ENCODE measurements at places on chromosomes 16 and 17.
A peak's percentile ranks its signal among the peaks of the same experiment; 100 is the strongest.

DNA sequence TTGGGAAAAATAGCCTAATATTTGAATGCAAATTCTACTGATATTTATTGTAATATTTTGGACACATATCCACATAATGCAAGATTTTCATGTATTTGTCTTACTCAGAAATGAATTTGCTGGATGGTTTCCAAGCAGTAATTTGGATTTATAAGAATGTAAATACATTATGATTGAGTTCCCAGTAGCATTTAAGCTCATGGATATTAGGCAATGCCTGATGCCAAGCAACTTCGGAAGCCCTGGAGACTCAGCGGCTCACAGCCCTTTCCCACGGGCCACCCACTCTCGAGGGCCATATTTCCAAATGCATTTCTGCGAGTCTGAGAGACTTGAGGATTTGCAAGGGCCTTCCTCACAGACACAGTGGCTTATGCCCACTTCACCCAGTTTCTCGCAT, 62.1 kb upstream of the MYOCD start:
- DNase-seq, result no peak

- no peak for DNase-seq
These were observed 29.2 kb downstream of the TBX4 start for GRCh38 chr17:61481421-61481820.

DNA sequence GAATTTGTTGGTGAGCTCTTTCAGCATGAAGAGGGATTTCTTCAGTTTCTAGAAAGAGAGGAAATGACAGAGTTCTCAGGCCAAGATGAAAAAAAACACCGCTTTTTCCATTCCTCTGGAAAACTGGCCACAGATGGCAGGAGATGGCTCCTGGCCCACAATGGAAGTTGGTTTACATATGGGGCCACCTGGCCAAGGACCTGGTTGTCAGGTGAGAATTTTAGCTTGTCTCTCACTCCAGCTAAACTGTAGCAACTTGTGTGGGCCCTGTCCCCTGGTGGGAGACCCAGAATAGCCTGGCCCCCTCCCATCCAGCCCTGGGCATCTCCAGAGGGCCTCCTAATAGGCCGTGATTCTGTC, 33.6 kb downstream of the LGALS9 start:
- DNase-seq, result no peak

GRCh38 chr16:4700380-4700996, 7.1 kb downstream of the NUDT16L1 start:
- no peak for DNase-seq

GRCh38 chr17:17781591-17782496, 54.9 kb downstream of the SREBF1 start:
- peak; percentile 1 for DNase-seq

GRCh38 chr17:15981646-15982580, 17.6 kb downstream of the ZSWIM7 start:
- DNase-seq, result no peak

- DNase-seq, result no peak
These were observed 102.5 kb upstream of the CDH5 start for GRCh38 chr16:66263973-66264310.

DNA sequence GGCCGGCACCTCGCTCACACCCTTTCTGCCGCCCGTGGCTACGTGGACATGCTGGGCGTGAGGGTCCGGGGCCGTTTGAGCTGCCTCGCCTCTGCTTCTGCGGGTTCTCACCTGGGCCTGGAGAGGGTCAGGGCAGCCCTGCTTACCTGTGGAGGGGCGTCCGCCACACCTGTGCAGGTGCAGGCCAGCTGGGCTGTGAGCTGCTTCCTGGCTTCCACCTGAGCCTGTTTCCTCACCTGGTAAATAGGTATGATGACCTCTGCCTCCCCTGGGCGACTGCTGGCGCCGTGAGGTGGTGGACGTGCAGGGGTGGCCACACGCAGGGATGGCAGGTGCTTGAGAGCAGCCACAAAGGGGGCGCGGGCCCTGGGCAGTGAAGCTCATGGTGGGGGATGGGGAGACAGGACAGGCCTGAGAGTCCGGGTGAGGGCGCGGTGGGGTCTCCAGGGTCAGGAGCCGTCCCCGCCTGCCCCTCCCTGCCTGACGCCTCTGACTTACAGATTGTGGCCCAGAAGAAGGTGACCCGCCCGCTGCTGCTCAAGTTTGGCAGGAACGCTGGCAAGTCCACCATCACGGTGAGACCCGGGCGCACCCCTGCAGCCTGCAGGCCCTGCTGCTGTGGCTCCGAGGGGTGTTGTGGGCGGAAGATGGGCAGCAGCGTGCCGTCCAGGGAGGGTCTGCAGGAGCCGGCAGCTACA, 7.8 kb downstream of the CPNE7 start:
- no peak for DNase-seq

GRCh38 chr16:51140112-51140511, 11.0 kb downstream of the SALL1 start:
- no peak for DNase-seq

GRCh38 chr16:9949396-9949795, 232.8 kb downstream of the GRIN2A start:
- DNase-seq, result no peak

GRCh38 chr17:66200685-66201092, 8.8 kb upstream of the CEP112 start:
- peak; percentile 15 for DNase-seq

DNA sequence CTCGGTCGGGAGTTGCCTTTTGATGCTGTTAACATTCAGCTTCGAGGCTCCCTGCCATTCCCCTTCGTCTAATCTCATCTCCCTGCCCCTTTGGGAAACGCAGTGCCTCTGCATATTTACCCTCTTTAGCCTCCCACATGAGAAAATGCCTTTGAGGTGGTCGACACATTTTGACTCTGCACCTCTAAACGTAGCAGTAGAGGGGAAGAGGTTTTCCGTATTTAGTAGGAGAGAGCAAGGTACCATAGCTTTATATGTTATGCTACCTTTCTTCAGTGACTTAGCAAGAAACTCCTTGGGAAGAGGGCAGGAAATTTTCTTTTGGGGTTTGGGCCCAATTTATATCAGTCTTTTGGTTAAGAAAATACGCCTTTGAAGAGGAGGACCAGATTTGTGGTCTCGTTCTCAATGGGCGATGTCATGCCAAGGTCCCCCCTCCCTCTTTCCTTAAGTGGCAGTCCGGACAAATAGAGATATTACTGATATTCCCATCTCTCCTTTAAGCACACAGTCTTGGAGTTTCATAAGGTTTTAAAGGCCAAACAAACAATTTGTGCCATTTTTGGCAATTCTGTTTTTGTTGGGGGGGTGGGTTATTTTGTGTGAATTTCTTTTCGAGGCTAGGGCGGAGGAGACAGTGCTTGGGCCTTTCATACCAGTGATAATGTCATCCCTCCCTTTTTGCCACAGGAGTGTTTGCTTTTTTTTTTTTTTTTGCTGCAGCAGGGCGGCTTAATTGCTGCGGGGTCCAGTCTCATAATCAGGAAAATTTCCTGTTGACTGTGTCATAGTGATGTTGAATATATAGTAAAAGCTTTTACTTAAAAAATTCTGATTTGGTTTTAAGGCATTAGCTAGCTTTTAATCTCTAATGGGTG, 1.5 kb downstream of the PAFAH1B1 start:
- peak; percentile 5 for DNase-seq
